ENCODE measurements at places on chromosomes 2 and 18.

DNA sequence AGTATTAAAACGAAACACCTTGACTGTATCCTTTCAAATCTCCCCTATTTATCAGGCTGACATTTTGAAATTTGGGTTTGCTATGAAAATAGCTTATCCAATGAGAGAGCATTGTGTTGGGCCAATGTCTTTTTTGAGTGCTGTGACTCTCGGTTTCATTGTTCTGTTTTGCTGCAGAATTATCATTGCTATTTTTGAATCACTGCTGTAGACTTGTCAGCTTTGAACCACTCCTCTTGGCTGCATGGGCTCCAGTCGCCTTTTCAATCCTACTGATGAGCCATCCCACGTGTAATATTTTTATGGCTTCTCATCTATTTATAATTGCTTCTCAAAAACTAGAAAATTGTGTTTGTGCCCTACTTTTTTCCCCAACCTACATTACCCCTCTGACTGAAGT, 322.8 kb downstream of the LNPK start:
- no peak for DNase-seq

DNA sequence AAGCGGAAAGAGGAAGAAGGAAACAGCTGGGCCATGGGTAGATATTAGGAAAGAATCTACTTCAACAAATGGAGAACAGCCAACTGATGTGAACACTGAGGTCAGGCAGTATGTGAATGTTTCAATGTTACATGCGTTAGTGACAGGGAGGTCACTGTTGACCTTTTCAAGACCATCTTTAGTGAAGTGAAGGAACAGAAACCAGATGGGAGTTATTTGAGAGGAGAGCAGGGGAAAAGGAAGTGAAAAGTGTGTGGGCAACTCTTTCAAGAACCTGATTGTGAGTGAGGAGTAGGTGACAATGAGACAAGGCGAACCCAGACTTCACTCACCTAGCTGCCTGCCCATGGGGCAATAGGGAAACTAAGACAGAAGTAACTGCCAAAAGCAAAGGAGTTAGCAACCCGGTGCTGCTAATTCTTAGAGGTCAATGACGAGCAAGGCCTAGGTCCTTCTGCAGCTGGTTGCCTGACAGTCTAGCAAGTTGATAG, 67.0 kb downstream of the SP3 start:
- no peak for DNase-seq

DNA sequence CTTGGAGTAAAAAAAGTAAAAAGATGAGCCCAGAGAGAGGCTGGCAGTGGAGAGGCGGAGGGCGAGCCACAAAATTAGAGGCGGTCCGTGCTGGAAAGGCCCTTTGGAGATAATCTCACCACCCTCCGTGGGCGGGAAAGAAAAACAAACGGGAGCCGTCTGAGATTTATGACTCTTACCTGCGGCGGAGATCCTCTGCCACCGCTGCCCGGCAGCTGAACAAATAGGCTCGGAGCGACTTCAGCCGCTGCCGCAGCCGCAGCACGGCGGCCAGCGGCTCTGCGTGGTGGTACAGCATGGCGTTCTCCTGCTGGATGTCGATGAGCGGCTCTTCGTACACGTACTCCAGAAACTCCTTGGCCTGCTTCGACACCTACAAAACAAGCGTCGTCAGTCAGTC, 94.6 kb downstream of the PLEKHM3 start:
- DNase-seq, result no peak

DNA sequence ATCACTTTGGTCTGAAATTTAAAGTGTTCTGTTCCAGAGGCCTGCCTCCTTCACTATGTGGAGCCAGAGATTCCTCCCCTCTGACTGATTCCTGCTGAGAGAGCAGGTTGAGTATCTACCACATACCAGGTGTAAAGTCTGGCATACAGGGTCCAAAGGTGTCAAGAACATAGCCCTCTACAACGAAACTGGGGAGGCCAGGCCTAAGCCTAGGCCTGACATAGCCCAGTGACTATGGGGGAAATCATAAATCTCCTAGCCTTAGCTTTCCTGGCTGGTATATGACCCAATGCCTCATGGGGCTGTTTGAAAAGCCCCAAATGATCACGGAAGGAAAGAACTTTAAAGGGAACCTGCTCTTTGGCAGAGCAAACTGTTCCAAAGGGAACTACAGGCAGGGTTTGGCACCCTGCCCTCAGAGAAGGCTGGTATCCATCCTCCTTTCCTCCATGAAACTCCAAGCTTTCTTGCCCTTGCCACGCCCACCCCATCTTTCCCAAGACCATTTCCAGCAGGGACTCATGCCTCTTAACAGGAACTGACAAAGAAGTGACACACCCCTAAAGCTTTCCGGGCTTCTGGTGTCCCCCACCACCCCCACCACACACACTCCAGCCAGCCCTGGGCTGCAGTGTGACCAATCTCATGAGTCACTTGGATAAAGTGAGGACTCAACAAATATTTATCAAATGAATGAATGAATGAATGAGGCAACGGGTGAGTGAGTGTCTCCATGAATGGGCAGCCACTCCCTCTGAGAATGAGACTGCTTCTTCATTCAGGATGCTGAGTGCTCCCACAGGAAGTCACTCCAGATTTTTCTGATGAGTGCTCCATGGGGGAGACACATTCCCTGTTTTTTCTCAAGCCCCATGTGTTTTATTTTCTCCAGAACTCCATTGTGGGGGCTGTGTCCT, 114.5 kb upstream of the STPG4 start:
- peak; percentile 94 for DNase-seq

DNA sequence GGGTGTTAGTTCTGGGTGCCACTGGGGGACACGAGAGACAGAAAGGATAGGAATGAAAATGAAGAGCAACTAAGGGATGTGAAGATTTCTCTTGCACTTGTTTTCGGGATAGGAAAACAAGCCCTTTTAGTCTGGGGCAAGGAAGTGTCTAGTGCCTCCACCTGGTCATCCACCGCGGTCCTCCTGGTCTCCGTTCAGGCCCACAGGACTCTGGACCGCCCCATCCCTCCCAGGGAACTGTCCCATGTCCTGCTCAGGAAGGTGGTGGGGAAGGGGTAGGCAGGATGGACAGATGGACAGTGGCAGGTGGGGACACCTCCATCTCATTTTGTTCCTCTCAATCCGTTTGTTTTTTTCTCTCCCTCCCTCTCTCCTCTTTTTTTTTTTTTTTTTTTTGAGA, 45.9 kb downstream of the AGAP1 start:
- no peak for DNase-seq

DNA sequence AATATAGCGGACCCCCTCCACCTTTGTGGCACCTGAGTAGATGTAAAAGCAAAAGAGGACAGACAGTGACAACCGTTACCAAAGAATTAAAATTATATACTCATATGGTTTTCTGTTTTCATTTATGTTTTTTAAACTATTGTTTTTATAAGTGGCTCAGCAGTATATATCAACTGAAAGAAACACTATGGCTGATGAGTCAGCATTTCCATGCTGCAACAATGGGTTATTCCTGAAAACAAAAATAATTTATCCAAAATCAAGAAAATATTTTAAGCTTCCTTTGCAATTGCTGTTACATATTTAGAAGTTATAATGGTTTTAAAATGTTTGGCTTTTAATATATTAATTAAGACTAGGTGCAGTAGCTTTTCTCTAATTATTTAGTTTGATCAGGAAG, 17.7 kb downstream of the MRPS9 start:
- DNase-seq, result no peak

DNA sequence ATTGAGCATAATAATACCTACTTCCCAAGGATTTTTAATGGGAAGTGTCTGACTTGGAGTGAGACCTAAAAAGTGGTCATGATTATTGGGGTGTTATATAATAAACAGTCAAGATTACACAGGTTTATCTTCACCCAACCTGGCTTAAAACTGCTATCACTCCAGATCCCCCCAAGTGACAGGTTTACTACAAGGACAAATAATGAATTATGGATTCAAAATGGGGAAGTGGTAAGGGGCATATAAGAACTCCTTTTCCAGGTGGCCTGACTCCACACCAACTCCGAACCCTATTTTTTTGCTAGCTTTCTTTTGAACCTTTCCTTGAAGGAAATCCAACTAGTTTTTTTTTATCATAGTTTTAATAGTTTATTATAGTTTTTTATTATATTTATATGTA, 663.0 kb upstream of the FANCL start:
- DNase-seq, result no peak

- no peak for DNase-seq
Observed at GRCh38 chr2:20519309-20519708, 72.4 kb downstream of the RHOB start.

- no peak for DNase-seq
Observed at GRCh38 chr2:156933645-156934225, 323.8 kb upstream of the GALNT5 start.

DNA sequence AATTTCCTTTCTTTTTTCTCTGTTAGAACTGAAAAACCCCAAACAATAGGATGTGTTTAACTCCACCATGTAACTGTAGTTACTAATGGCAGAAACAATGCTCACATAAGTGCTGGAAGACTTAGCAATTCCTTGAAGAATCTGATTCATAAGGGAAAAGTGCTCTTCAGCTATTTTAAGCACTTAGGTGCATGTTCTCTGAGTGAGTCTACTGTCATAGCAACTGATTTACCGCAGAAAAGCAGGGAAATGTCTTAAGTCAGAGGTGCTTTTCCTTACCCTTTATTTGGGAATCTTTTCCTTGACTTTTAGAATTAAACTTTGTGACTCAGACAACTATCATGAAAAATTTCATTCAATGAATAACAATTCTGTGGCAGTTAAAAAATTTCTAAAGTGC, 65.4 kb upstream of the NABP1 start:
- peak; percentile 86 for DNase-seq

- DNase-seq, result no peak
Observed at GRCh38 chr18:6368017-6368416, 46.7 kb downstream of the L3MBTL4 start.

DNA sequence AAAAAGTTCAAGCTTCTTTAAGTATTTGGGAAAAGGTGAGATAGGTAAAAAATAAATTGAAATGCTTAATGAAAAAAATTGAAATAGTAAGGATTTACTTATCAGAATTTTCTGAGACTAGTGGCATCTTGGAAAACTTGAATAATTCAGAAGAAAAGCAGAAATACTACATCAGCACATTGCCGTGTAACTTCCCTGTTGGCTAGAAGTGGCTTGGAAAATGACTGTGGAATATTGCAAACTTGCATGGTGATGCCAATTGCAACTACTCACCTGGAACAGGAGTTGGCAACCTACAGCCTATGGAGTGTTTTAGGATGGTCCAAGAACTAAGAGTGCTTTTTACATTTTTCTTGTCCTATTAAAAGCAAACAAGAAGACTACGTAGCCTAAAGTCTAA, 603.5 kb upstream of the VRK2 start:
- DNase-seq, result no peak

- DNase-seq, result no peak
Observed at GRCh38 chr18:21747764-21748693, 7.4 kb downstream of the MIB1 start.
